Stimulated activated CD8-positive, alpha-beta memory T cell treated with anti-CD3 and anti-CD28 coated beads, Interleukin-7, amount 100 ng/mL, for 1 hour (primary cell): ENCODE measurements at places on chromosomes 16 and 17.

GRCh38 chr17:12358477-12358876 is 307.2 kb upstream of the MYOCD start:
- DNase-seq: no peak

DNA sequence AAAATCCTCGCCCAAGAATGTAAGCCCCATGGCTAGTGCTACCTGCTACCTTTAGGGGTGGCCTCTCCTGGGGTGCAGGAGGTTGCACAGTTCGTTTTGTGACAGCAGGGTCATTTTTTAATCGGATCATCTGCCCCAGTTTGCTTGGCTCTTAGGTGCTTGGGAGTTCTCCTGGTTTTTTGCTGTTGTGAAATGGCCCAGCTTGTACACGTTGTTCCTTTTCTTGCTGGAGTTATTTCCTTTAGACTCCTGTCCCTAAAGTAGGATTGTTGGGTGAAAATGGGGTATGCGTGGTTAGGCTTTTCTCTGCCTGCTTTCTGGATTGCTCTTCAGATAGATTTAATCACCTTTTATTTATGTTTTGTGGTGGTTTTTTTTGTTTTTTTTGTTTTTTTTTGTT is 25.8 kb downstream of the ABCC1 start:
- DNase-seq: no peak

DNA sequence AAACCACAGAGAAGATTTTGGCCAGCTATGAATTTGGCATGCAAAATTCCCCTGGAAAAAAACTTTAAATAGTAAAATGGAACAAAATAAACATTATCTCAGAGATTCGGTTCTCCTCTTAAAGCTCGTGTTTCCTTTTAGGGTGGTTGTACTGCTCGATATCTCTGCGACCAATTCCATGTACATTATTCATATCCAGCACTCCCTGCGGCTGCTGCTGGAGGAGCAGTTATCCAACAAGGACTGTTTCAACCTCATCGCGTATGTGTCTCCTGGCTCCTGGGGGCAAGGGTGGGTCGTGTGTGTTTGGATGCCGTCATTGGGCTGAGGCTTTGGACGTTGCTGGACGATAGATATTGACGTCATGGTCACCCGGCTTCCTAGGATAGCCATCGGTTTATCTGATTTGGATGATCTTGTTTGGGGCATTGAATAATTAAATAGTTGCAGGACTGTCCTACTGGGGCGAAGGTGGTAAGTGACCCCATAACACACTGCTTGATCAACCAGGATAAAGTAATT is 33.8 kb downstream of the VWA3A start:
- DNase-seq: no peak

DNA sequence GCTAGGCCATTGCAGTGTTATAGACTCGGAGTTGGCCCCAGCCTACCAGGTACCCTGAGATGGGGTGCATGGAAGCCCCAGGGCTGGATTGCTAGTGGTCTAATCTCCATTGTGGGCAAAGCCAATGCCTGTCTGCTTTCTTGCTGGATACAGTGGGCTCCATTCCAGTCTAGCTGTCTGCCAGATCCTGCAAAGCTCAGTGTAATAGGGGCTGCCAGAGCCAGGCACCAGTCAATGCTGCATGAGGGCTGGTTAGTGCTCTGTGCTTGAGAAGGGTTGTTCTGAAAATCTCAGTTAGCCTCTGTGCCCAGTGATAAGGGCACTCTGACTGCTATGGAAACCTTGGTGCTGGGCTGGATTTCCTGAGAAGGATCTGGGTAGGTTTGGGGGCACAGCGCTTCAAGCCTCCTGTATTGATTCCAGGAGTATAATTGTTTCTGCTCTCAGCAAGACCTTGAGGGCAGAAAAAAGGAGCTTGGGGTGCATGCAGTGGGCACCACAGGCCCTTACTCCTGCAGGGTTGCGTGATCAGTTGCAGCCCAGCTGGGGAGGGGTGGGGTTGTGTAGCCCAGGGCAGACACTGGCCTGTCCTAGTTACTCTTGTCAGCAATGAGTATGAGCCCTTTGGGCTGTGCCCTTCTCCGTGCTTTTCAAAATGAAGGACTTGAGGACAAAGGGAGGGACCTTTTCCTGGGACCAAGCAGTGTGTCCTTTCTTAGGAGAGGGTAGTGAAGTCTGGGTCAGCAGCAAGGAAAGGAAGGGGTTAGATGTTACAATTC is 19.0 kb downstream of the SMPD3 start:
- DNase-seq: no peak

GRCh38 chr17:14269473-14269872 is 31.4 kb upstream of the HS3ST3B1 start:
- DNase-seq: no peak

- DNase-seq: no peak
Observed at GRCh38 chr17:4167786-4168185, 24.8 kb downstream of the CYB5D2 start.

DNA sequence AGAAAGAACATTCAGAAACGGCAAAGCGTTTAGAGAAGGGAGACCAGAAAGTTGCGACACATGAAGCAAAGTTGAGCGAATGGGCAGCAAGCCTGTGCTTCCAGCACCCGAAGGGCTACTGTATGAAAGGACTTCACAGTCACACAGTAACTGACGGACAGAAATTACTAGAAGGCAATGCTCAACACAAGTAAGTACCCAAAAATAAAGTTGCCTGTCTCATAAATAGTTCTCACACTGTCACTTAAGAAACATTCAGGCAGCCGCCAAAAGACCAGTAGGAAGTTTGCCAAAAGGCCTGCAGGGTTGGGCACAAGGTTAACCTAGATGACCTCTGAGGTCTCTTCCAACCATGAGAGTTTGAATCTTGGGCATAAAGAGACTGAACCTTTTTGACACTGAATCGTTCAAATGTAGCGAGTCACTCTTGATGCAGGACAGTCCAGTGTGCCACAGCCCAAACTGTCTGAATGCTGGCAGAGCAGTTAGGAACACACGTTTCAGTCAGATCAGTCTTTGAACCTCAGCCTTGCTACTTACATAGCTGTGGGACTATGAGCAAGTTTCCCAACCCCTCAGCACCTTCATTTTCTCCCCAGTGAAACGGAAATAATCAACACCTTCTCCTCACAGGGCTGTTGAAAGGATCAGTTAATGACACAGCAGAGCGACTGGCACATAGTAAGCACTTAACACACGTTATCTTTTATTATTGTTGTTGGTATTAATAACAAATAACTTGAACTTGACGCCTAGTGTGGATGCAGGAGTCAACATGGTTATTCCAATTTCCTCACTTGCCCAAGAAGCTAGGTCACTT is 10.4 kb downstream of the NCBP3 start:
- no peak for DNase-seq

DNA sequence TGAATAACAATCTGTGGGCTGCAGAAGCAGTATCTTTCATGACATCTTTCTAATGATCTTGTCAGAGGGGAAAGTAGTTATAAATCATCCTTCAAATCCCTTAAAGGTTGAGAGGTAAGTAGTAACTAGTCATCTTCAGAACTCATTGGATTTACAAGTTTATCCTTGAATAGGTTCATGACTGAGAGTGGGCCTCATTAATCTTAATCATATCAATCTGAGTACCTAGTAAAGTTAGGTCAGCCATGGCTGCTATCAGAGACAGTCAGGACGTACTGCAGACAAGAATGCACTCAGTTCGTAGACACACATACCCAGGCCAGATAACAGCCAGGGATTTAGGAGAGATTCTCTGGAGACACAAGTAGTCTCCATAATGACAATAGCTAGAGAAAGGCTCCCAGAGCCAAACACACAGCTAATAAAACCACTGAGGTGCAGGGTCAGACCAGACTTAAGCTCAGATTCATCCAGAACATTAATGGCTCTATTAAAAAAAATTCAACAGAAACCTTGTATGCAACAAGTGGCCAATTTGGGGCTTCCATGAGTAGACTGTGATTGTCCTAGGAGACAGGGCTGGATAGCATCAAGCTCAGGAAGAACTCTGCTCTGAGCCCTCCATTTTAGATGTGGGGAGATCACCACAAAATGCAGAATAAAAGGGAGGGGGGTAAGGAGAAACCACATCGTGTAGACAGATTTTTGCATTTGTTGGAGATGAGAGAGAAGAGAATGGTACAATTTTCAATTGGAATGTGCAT is 65.8 kb downstream of the TBX4 start:
- no peak for DNase-seq

DNA sequence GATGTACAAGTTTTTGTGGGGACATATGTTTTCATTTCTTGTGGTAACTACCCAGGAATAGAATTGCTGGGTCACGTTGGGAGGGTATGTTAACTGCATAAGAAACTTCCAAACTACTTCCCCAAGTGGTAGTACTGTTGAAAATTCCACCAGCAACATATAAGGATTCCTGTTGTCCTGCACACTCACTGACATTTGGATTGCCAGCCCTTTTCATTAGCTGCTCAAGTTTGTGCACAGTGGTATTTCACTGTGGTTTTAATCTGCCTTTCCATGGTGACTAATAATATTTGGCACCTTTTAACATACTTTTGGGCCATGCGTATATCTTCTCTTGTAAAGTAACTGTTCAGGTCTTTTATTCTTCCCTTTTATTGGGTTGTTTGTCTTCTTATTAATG is 103.3 kb downstream of the GNAO1 start:
- no peak for DNase-seq

DNA sequence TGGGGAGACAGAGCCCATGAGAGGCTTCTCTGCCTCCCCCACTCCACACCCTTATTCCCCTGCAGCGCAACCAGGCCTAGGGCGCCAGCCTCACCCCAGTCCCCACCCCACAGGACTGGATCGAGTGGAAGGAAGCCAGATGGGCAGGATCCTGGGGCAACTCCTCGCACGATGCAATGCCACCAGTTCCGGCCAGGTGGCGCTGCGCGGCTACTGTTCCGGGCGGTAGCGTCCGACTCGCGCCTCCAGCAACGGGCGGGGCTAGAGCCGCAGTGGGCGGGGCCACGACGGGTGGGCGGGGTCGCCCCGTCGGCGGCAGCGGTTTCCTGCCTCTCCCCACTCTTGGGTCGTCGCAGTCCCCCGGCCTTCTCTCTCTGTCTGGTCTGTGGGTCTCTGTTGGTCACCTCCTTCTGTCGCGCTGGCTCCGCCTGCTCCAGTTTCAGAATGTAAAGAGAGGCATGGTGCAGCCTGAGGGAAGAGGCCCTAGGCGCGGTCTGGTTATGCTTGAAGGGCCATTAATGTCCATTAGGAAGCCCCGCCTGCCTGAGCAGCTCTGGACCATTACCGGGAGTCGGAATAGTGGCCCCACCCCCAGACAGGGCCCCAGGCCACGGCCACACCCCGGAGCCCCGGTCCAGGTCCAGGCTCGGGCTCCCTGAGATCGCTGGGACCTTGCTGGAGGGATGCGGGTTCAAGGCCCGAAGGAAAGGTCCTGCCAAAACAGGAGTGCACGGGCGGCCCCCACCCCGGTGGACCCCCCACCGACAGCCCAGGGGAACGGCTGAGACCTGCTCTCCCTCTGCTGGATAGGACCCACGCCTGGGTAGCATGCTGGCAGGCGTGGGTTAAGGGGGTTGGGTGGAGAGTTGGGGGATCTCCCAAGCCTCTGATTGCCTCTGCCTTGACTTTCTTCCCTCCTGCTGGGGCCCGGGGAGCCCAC is 3.3 kb upstream of the NHERF2 start:
- DNase-seq: peak; percentile 95

GRCh38 chr17:48755356-48755755 is 26.8 kb upstream of the HOXB13 start:
- DNase-seq: no peak
